ENCODE measurements at places on chromosomes 12 and 14.

GRCh38 chr12:22481547-22482104 lies 62.7 kb downstream of the C2CD5 start:
- DNase-seq = no peak

- DNase-seq = no peak
These were observed at the start of gene COCH for GRCh38 chr14:30874120-30874998. COCH (plus strand) TSS chr14:30874559; CDS start chr14:30874939, 380 bp downstream.

- DNase-seq = no peak
These were observed 40.4 kb upstream of the LDHB start for GRCh38 chr12:21697904-21698630.

GRCh38 chr12:71208053-71208685 lies 50.4 kb upstream of the TSPAN8 start:
- no peak for DNase-seq

DNA sequence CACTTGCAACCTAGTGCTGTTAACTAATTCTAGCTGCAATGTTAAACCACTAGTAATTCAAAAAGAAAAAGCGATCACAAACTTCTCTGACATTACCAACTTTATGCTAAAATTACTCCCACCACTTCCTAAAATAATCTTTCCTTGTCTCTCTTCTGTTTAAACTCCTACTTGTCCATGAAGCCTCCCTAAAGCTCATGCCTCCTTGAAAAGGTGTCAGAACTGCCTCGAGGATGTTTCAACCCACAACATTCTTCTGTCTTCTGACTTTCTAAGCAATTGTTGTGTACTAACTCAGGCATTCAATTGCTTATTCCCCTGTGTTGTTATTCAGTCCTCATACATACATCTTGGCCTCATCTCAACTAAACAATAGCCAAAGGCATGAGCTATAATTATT lies 5.9 kb downstream of the GNPTAB start:
- no peak for DNase-seq

DNA sequence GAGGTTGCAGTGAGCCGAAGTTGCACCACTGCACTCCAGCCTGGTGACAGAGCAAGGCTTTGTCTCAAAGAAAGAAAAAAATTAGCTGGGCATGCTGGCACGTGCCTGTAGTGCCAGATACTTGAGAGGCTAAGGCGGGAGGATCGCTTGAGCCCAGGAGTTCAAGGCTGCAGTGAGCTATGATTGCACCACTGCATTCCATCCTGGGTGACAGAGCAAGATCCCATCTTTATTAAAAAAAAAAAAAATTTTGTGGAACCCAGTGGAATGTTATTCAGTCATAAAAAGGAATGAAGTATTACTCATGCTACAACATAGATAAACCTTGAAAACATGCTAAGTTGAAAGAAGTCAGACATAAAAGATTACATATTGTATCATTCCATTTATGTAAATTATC lies 8.3 kb upstream of the ERBB3 start:
- no peak for DNase-seq
